ENCODE measurements at places on chromosomes 16 and 17.
A peak's percentile ranks its signal among the peaks of the same experiment; 100 is the strongest.

- DNase-seq = no peak
Observed at GRCh38 chr17:38724337-38724988, 5.7 kb upstream of the CISD3 start.

- DNase-seq = no peak
Observed at GRCh38 chr16:87060034-87060986, 256.9 kb downstream of the C16orf95 start.

DNA sequence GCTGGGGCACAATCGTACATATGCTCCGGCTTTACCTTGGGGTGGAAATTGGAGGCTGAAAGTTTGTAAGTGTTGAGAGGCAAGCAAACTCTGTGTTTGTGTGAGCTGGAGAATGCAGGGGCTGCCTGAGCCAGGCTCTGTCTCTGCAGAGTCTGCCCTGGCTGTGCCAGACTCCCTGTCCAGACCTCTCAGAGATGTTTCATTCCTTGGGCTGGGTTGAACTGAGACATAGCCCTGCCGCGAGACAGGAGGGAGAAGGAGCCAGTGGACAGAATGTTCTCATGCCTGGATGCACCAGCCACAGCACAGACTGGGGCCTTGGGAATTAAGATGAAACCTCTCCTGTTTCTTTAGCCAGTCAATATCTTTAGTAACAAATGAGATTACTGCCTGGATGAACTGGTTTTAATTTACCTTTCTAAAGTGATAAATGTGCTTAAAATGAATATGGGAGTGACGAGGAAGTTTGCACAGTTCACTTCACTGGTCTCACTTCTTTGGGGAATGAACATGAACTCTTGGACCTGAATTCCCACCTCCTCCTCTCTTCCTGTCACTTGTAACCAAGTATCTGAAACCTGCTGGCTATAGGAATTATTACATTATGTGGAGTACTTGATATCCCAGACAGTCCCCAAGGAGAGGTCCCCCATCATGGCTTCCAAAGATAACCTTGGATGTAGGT lies 40.1 kb downstream of the YPEL2 start:
- no peak for DNase-seq

- peak; percentile 38 for DNase-seq
Observed at GRCh38 chr17:64320613-64321553, 57.8 kb upstream of the TEX2 start.

- DNase-seq = no peak
Observed at GRCh38 chr17:60744355-60744966, 66.8 kb downstream of the BCAS3 start.

DNA sequence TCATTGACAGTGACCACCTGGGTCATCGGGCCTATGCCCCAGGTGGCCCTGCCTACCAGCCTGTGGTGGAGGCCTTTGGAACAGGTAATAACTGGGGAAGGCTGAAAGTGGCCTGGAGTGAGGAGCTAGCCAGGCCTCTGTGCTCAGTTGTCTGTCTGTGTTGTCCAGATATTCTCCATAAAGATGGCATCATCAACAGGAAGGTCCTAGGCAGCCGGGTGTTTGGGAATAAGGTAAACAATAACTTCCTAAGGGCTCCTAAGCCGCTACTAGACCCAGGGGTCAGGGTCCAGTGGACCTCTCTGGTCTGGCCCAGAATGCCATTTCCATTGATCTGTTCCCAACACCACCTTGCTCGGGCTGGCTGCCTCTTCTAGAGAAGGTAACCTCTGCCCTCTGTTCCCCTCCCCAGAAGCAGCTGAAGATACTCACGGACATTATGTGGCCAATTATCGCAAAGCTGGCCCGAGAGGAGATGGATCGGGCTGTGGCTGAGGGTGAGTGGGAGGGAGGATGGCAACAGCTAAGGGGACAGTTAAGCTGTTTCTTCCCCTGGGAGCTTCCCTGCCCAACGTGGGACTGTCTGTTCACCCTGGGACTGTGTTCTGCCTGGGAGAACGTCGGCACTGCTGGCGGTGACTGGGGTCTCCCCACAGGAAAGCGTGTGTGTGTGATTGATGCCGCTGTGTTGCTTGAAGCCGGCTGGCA lies 1.9 kb upstream of the MLX start:
- no peak for DNase-seq

- no peak for DNase-seq
Observed at GRCh38 chr16:75928295-75928694, 202.0 kb upstream of the CPHXL start.

DNA sequence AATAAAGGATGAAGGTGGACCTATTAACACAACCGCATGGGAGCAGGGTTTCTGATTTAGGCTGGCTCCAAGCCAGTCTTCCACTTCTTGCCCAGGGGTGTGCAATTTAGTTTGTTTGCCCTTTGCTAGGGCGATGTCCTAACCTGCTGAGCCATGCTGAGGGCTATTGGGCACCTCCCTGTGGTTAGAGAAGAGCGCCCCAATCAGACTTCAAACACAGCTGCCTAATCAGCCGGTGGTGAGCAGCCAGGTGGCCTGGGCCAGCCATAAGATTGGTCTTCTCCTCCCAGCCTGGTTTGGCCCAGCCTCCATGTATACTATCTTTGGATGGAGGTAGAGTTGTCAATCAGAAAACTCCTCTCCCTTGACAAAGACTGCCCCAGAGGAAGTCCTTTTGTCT lies 15.7 kb downstream of the TMEM94 start:
- DNase-seq = no peak

- DNase-seq = no peak
Observed at GRCh38 chr16:1778200-1779179, 3.9 kb downstream of the SPSB3 start.

DNA sequence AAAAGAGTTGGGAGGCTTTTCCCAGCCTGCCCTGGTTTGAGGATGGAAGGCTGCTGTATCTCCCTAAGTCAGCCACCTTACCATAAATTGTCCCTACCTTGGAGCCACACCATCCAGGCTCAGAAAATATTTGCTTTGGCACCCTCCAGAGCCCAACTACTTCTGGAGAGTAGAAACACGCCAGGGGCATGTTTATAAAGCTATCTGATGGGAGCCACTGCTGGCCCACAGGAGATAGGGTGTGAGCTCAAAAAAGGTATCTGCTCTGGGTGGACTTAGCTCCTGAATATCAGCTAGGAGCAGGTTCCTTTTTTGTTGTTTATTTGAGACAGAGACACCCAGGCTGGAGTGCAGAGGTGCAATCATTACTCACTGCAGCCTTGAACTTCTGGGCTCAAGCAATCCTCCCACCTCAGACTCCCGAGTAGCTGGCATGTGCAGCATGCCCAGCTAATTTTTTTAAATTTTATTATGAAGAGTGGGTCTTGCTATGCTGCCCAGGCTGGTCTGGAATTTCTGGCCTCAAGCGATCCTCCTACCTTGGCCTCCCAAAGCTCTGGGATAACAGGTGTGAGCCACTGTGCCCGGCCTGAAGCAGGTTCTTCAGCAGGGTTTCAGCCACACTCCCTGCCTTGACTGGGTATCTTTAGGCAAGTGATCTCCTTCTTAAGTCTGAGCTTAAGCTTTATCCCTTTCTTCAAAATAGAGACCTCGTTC lies 147.1 kb downstream of the SALL1 start:
- no peak for DNase-seq

DNA sequence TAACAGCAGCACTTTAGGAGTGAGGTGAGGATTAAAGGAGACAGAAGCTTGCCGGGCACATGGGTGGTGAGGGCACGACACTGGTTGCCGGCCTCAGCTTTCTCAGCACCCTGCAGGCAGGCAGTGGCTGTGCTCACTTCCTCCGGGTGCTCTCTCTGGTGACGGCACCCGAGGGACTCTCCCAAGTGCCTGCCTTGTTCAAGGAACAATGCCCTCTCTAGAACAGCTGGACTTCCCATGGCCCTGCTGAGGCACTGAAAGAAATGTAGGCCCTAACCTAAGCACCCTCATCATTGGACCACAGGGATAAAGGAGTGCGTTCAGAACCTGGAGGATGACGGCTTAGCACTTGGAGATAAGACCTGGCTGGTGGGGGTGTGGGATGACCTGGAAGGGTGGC lies 72.7 kb downstream of the N4BP1 start:
- DNase-seq = no peak

DNA sequence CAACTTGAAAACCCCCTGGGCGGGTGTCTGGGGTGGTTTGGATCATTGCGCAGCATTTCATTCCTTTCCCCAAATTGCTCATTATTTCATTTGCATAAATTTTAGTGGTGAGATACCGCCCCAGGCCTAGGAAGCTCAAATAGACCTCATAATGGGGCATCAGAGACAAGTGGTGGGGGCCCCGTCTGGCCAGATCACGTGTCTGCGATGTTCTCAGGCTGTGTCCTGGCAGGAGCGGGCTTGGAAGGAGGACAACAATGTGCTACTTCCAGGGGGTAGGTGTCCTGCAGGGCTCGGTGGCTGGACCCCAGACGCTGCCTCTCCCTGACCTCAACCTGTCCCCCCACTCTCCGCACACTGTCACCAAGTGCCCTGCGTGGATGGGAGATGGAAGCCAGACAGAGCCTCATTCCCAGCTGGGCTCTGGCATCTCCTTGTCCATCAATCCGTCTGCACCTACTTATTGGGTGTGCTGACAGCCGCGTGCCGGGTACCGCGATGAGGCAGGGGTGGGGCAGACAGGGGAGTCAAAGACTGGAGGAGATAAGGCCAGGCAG lies 116.9 kb downstream of the NTN1 start:
- no peak for DNase-seq

DNA sequence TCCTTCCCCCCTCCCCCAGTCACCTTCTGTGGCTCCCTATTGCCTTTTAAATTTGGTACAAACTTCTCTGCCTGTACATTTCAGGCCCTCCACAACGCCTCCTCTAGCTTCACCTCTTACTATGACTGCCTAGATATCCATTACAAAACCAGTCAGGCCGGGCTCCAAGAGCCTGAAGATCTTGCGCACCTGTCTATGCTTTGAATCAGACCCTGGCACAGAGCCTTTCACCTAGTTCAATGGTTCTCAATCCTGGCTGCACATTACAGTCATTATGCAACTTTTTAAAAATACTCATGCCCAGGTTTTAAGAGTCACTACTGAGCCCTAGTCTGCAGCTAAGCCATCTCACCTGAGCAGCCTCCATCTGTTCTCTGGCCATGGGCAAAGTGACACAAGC lies 1.6 kb upstream of the GAS7 start:
- DNase-seq = no peak

GRCh38 chr16:14211856-14212543 lies 140.9 kb downstream of the MRTFB start:
- DNase-seq = no peak

DNA sequence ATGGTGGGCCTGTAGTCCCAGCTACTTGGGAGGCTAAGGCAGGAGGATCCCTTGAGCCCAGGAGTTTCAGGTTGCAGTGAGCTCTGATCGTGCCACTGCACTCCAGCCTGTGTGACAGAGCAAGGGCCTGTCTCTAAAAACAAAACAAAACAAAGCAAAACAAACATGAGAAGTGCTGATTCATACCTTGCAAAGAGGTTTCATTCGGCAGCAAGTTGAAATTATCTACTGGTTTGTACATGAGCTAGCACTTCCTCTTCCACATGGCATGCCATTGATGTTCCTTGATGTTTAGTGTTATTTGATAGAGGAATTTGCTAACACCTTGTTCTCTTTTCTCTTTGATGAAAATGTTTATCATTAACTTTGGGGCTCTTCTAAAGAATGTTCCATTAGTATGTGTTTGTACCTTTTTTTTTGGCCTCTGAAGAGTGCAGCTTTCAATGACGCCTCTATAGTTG lies 50.6 kb downstream of the SPECC1 start:
- DNase-seq = no peak

DNA sequence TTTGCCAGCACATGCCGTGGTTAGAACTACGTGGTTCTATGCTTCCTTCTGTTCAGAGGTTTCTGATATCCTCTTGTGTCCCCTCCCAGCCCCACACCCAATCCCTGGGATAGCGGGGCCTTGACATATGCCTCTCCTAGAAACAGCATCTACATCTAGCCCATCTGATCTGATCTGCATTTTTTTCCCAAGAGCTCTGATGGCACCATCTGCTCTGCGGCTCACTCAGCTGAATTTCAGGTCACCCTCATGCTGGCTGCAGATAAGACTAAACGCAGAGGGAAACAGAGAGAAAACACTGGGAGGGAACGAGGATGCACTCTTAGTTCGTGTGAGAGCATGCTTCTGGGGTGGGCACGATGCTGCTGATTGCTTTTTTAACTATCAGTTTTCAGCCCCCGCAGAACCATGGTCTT lies 10.7 kb downstream of the WIPI1 start:
- no peak for DNase-seq

DNA sequence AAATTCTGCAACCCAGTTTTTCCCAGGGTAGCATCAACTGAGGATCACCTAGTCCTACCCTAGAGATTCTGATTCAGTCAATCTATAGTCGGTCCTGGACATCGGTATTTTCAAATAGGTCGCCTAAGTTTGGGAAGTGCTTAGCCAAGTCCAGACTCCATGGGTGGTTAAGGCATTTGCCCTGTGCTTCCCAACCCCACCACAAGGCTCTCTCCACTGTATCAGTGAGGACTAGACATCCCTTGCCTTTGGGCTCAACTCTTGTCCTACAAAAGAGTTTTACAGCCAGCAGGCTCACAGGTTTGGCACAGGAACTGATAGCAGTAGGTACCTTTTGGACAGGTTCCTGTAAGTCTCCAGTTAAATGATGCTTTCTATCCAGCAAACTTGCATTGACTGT lies 13.8 kb downstream of the HYDIN start:
- no peak for DNase-seq

GRCh38 chr16:11232852-11233726 lies 22.9 kb downstream of the SOCS1 start:
- DNase-seq = peak; percentile 66

DNA sequence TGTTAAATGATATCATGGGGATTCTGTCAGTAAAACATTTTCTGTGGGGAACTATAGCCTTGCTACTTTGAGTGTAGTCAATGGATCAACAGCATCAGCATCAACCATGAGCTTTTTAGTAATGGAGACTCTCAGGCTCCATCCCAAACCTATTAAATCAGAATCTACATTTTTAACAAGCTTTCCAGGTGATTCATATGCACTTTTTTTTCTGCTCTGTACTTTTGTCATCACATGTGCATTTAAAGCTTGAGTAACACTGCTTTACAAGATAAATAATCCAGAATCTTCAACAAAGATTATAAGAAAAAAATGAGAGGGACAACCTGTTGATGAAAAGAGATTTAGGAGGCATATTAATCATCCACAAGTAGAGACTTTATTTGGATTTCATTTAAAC lies 23.5 kb downstream of the NUP93 start:
- no peak for DNase-seq

Data from stimulated activated naive CD4-positive, alpha-beta T cell (primary cell).